ENCODE measurements at places on chromosomes 6 and 20. TPM values are rescaled to one million over a fixed set of nuclear protein-coding genes. Genes with fewer than 3 reads are reported as not detected.

DNA sequence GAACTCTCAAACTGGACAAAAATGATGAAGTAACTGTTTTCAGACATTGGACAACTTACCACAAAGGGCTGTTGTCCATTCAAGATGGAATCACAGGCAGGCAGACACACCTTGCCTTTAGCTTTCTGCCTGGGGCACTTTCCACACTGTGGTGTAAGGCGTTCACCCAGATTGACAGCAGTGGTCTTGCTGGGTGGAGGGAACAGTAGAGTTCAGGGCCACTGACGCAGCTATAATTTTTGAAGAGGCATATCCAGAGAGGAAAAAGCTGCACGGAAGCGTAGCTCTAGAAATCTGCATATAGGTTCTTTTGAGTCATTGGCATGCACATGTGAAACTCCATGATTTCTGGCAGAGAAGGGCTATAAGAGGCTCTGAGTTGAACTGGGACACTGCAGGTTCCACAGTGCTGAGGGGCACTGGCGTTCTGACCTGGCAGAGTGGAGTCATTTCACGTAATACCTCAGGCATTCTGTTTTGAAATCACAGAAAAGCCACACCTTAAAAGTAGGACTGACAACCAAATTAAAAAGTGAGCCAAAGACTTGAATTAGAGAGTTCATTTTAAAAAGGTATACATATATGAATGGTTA is 105.0 kb upstream of the EDN1 start:
- no peaks in the 10 kb centered on the region for H3K36me3 ChIP-seq
- H3K27ac ChIP-seq = no peak overlapping the region
- no peak overlapping the region for H3K4me3 ChIP-seq
- peaks cover 11% of the 10 kb centered on the region for H3K4me1 ChIP-seq
- no peak for DNase-seq

GRCh38 chr6:54655162-54655561 is 191.4 kb upstream of the FAM83B start:
- no peaks in the 10 kb centered on the region for H3K4me1 ChIP-seq
- H3K27ac ChIP-seq = no peak overlapping the region
- DNase-seq = no peak
- H3K36me3 ChIP-seq = no peaks in the 10 kb centered on the region
- no peak overlapping the region for H3K4me3 ChIP-seq

- H3K4me1 ChIP-seq = peaks cover 6% of the 10 kb centered on the region
- H3K36me3 ChIP-seq = no peaks in the 10 kb centered on the region
- no peak overlapping the region for H3K4me3 ChIP-seq
- H3K27ac ChIP-seq = no peak overlapping the region
- H3K27me3 ChIP-seq = peaks cover 4% of the 10 kb centered on the region
These were observed 122.1 kb downstream of the TIAM2 start for GRCh38 chr6:155117256-155117655.

DNA sequence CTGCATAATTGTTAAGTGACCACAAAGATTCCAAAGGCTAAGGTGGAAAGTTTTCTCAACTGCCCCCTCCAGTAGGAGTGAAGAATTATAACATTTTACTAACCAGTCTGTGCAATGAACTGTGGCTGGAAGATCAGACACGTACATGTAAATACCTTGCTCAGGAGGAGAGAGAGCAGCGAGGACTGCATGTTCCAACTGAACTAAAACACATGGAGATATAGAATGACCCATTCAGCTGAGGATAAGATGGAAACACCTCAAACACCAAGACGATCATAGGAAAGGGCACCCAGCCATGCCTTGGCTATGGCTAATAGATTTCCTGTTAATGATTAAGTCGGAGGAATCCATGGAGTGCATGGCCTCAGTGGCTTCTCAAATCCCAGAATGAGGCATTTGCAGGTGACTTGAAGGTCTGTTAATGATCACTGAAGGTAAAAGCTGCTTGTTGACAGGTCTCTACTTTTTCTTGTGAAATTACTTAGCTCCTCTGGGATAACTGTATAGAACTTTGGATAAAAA is 875.6 kb downstream of the TFAP2A start:
- no peak for DNase-seq
- no peak overlapping the region for H3K4me3 ChIP-seq
- no peak overlapping the region for H3K27ac ChIP-seq
- no peaks in the 10 kb centered on the region for H3K36me3 ChIP-seq

DNA sequence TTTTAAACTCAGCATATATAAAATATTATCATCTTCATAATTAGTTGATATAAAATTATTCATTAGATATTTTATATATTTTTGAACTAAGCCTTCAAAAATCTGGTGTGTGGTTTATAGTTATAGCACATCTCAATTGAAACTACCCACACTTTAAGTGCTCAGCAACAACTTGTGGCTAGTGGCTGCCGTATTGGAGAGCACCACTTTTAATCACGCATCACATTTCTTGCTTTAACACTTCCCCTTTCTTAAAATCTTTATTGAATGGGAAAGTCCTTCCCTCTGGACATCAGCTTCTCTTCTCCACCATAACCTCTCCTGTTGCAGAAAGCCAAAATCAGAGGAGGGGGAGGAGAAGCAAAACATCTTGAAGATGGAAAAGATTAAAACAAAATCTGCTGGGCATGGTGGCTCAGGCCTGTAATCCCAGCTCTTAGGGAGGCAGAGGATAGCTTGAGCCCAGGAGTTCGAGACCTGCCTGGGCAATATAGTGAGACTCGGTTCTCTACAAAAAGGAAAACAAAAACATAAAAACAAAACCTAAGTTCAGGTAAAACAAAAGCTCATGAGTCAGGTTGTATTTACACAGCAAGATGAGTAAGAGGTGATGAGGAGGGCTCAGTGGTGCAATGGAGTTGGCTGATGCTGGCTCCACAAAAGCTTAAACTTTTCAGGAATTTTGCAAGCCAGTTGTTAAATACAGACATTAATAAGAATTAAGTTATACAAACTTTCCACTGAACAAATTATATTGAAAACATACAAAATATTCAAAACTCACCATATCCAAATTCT is 237.0 kb upstream of the SUPT3H start:
- H3K4me3 ChIP-seq = no peak overlapping the region
- no peak overlapping the region for H3K27ac ChIP-seq
- peaks cover under 1% of the 10 kb centered on the region for H3K4me1 ChIP-seq
- DNase-seq = no peak
- no peaks in the 10 kb centered on the region for H3K27me3 ChIP-seq
- H3K36me3 ChIP-seq = no peaks in the 10 kb centered on the region

GRCh38 chr6:167946007-167946406 is 51.5 kb upstream of the KIF25 start:
- H3K27me3 ChIP-seq = no peaks in the 10 kb centered on the region
- no peak overlapping the region for H3K27ac ChIP-seq
- no peaks in the 10 kb centered on the region for H3K4me1 ChIP-seq
- no peak overlapping the region for H3K4me3 ChIP-seq
- DNase-seq = no peak

DNA sequence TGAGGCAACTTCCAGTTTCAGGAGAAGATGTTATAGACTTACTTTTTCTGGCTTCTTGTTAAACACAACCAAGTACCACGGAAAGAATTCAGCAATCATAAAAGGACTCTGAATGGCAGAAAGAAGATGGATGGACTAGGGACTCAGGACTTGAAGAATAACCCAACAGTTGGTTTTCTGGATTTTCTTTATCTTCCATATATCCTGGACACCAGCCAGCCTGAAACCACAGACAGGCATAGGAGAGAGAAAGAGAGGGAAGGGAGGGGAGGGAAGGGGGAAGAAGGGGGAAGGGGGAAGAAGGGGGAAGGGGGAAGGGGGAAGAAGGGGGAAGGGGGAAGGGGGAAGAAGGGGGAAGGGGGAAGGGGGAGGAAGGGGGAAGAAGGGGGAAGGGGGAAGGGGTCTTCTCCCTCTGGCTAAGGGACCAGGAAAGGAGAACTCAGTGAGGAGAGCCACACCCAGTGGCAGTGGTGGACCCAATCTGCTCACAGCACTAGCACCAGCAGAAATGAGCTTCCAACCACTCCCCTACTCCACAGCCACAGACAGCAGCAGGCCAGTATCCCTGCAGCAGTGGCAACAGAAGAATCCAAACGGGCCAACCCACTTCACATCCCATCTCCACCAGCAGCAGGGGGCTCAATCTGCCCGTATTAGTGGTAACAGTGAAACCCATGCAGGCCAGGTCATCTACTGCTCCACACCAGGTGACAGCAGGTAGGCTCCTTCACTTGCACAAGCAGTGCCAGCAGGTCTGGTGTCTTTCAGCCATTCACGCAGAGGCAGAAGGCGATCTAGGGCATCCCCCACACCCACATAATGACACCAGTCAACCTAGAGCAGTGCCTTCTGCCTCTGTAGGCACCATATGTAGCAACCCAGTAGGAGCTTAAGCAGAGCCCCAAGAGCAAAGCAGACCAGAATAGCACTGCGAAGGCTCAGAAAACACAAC is 78.6 kb downstream of the TRMT6 start:
- H3K27me3 ChIP-seq = peaks cover 13% of the 10 kb centered on the region
- DNase-seq = no peak
- H3K27ac ChIP-seq = no peak overlapping the region
- no peaks in the 10 kb centered on the region for H3K36me3 ChIP-seq

- no peaks in the 10 kb centered on the region for H3K36me3 ChIP-seq
- DNase-seq = peak; percentile 68
- H3K4me1 ChIP-seq = no peaks in the 10 kb centered on the region
These were observed 27.8 kb downstream of the CCN2 start for GRCh38 chr6:131923356-131923755.

- no peaks in the 10 kb centered on the region for H3K4me1 ChIP-seq
- peaks cover 3% of the 10 kb centered on the region for H3K27me3 ChIP-seq
- no peaks in the 10 kb centered on the region for H3K36me3 ChIP-seq
- no peak for DNase-seq
- no peak overlapping the region for H3K27ac ChIP-seq
- no peak overlapping the region for H3K4me3 ChIP-seq
These were observed 183.3 kb downstream of the EDN1 start for GRCh38 chr6:12473494-12473893.

- no peak overlapping the region for H3K4me3 ChIP-seq
- no peak overlapping the region for H3K27ac ChIP-seq
- H3K27me3 ChIP-seq = no peaks in the 10 kb centered on the region
- DNase-seq = no peak
These were observed 64.5 kb downstream of the CTNNBL1 start for GRCh38 chr20:37758332-37758731.

DNA sequence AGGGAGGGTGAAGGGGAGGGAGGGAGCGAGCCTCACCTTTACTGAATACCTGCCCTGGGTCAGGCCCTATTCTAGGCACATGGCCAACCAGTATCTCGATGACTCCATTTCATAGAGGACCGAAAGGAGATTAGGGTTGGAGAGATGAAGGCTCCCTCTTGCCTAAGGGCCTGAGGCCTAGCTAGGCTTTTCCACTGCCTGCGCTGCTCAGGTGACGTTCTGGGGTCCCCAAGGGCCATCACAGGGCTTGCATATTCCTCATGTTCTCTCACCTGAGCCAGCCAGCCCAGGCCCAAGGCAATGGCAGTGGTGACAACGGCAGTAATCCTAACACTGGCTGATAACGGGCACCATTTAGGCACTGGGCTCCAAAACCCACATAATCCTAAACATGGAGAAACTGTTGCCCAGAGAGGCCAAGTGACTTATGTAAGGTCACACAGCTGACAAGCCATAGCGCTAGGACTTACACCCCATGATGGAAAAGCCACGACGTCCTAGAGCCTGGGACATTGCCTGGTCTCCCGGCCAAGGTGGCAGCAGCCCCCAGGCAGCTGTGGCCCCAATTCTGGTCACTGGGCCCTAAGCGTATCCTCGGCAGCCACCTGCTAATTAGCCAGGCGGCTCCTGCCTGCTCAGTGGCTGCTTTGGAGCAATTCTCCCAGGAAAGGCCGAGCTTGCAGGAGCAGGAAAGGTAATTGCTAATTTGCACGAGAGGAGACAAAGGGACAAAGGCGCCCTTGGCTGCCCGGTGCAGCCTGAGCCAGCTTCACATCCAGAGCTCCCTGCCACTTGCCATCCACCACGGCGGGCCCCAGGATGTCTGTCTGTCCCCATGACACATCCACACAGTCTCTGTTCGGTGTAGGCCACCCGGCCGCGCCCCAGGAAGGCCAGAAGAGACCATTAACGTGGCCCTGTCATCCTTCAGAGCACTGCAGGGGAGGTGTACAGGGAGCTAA is 21.5 kb downstream of the NOL4L start:
- no peaks in the 10 kb centered on the region for H3K36me3 ChIP-seq
- H3K27me3 ChIP-seq = no peaks in the 10 kb centered on the region
- peaks cover 22% of the 10 kb centered on the region for H3K4me1 ChIP-seq
- no peak overlapping the region for H3K27ac ChIP-seq
- no peak overlapping the region for H3K4me3 ChIP-seq

- no peak for DNase-seq
- H3K4me3 ChIP-seq = no peak overlapping the region
- H3K36me3 ChIP-seq = no peaks in the 10 kb centered on the region
- H3K27me3 ChIP-seq = peaks cover 23% of the 10 kb centered on the region
These were observed 20.2 kb upstream of the NAA20 start for GRCh38 chr20:19996917-19997316.

DNA sequence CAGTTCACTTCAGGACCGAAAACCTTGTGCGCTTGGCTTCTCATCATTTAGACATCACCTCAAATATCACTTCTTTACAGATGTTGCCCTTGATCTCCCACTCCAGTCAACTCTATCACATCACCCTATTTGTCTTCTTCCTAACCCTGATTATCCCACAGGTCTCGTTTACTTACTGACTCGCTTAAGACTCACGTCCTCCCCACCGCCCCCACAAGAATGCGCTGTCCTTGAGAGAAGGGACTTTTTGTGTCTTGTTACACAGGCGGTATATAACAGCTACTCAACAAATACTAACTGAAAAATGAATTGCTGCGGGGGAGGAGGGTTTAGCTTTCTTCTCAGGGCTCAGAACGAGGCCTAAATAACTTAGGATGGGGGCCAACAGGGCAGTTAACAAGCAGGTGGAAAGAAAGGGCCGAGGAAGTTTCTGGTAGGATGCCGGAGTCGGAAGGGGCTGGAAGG is 527 bp downstream of the TOMM34 start:
- peaks cover 30% of the 10 kb centered on the region for H3K36me3 ChIP-seq
- DNase-seq = peak; percentile 65
- peak overlapping the region; percentile 84 for H3K27ac ChIP-seq

- H3K36me3 ChIP-seq = no peaks in the 10 kb centered on the region
- H3K27ac ChIP-seq = no peak overlapping the region
- H3K27me3 ChIP-seq = no peaks in the 10 kb centered on the region
- no peak overlapping the region for H3K4me3 ChIP-seq
These were observed 108.6 kb upstream of the SLC2A12 start for GRCh38 chr6:134161041-134161440.

- H3K27ac ChIP-seq = peak overlapping the region; percentile 43
- H3K27me3 ChIP-seq = peaks cover 16% of the 10 kb centered on the region
- H3K4me1 ChIP-seq = peaks cover 36% of the 10 kb centered on the region
These were observed 23.1 kb upstream of the UBE2J1 start for GRCh38 chr6:89375427-89376267.

NKAIN4 gene
- total RNA-seq = not detected

HFE gene
- 4.3 TPM for total RNA-seq

SIRPG gene
- total RNA-seq = 112 TPM

TFAP2B gene
- not detected for total RNA-seq

UBD gene
- total RNA-seq = not detected

HDGFL1 gene
- not detected for total RNA-seq

OR2J3 gene
- total RNA-seq = not detected

F13A1 gene
- not detected for total RNA-seq
